Muscle of back (tissue), 13 donors: ENCODE measurements at places on chromosomes 5 and 9. TPM values are rescaled to one million over a fixed set of nuclear protein-coding genes. Genes with fewer than 3 reads are reported as not detected.
A peak's percentile ranks its signal among the peaks of the same experiment; 100 is the strongest.

DNA sequence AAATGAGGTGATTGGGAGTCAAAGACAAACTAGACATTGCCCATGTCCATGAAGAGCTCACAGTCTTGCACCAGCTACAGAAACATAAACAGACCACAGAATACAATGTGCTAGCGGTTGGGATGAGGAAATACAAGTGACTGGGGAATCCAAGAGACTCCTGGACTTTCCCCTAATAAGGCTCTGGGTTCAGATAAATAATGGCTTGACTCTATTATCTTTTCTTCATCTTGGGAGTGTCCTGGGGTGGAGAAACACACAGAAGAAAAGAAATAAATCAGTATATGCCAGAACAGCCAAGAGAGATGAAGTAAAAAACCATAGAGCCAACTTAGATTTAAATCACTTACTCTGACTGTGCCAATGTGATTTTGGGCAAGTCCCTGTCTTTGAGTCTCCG lies 227.8 kb downstream of the PAPPA start:
- no peak for DNase-seq

- no peak for DNase-seq
These were observed 26.9 kb downstream of the CNOT6 start for GRCh38 chr5:180521101-180521500.

Gene PTBP3
- polyA plus RNA-seq = 12.4 TPM

GRCh38 chr5:179164331-179165311 lies 104.4 kb downstream of the ZNF354C start:
- no peak for DNase-seq

DNA sequence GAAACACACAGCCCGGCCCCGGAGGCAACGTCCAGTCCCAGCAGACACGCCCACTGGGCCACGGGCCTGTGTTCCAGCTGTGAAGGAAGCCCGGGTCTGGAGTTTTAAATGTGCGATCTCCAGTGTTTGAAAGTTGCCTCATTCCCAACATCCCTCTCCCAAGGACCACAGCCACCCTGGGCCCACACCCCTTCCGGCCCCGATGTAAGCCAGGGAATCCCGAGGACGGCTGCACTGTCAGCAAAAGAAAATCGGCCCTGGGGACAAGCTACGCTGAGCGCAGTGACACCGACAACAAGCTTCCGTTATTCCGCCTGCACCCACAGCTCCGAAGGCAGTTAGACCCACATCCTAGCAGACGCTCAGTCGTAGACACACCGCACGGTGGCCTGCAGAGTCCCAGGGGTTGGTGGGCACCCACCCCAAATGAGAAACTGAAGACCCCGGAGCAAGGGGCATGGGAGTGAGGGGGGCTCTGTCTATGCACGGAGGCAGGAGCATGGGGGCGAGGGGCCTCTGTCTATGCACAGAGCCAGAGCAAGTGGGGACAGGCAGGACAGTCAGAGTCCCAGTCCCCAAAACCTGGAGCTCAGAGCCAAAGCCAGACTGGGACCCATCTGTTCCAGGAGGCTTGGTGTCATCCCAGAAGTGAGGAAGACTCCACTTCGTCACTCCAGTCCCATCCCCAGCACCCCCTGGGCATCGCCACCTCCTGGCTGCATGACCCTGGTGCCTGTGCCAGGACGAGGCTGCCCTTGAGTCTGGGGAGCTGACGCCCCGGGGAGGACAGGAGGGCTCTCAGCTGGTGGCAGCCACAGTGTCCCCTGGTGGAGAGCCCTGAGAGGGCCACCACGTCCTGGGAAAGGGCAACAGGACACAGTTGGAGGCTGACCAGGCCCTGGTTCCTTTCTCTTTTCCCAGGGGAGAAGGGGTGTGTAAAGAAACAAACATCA lies 23.4 kb downstream of the GLT6D1 start:
- DNase-seq = no peak

DNA sequence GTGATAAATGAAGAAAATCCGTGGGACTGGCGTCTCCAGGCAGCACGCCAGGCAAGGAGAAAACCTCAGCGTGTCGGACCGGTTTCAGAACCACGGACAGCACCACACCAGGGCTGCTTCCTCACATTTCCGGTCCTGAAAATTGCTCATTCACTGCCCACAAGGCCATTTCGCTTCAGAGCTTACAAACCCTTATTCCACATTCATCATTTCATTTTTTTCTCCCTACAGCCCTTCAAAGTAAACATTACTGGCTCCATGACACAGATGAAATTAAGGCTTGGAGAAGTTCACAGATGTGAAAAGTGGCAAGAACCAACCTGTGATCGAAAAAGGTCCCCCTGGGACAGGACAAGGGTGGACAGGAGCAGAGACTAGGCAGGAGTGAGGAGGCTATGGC lies 1.5 kb upstream of the GPRIN1 start:
- DNase-seq = peak; percentile 84

GRCh38 chr5:106759581-106759980 lies 911.2 kb downstream of the EFNA5 start:
- peak; percentile 5 for DNase-seq

GRCh38 chr5:53922508-53923498 lies 362.4 kb downstream of the NDUFS4 start:
- no peak for DNase-seq

GRCh38 chr9:135252980-135253304 lies 165.5 kb downstream of the OLFM1 start:
- DNase-seq = no peak

Gene TXNDC8
- polyA plus RNA-seq = not detected

Gene PDCD1LG2
- 1.3 TPM for polyA plus RNA-seq

Gene NTRK2
- polyA plus RNA-seq = 27.9 TPM

DNA sequence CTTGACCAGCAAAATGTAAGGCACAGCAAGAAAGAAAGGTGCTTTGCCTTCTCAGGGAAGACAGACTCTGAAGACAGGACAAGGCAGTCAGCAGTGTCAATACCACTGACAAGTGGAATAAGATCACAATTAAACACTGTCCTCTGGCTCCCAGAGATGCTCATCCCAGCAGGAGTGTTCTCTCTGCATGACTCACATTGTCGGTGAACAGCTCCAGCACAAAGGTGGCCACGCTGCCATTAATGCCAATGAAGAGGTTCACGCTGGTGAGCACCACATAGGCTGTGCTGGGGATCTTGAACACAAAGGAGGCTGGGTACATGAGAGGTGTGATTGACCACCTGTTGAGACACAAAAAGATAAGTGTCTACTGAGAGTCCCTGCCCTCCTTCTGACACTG lies 31.9 kb downstream of the NIPSNAP3B start:
- DNase-seq = no peak

- DNase-seq = no peak
These were observed 69.6 kb upstream of the NR5A1 start for GRCh38 chr9:124576751-124577150.

DNA sequence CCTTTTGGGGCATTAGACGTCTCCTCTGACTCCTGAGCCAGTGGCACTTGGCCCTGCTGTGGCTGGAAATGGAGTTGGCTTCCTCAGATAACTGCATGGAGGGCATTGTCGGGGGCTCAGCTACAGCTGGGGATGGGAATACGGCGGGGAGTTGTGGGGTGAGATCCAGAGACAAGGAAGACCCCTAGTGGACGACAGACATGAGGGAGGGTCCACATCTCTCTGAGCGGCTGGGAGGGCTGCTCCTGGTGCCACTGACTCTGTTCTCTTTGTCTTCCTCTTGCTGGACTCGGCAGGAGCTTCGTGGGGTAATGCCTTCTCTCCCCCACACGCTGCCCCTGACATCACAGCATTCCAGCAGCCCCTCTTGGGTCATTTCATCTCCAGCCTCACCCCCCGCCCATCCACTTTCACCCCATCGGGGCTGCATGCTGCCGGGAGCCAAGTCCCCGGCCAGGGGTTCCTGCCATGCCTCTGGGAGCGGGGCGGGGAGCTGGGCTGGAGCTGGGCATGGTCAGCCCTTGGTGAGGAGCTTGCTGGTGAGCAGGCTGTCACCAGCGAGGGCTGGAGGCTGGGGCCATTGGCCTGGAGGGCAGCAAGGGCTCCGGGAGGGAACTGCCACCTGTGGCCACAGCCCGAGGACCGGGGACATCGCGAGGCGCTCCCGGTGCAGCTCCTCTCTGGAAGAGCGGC lies 172.3 kb downstream of the CACNA1B start:
- DNase-seq = no peak

DNA sequence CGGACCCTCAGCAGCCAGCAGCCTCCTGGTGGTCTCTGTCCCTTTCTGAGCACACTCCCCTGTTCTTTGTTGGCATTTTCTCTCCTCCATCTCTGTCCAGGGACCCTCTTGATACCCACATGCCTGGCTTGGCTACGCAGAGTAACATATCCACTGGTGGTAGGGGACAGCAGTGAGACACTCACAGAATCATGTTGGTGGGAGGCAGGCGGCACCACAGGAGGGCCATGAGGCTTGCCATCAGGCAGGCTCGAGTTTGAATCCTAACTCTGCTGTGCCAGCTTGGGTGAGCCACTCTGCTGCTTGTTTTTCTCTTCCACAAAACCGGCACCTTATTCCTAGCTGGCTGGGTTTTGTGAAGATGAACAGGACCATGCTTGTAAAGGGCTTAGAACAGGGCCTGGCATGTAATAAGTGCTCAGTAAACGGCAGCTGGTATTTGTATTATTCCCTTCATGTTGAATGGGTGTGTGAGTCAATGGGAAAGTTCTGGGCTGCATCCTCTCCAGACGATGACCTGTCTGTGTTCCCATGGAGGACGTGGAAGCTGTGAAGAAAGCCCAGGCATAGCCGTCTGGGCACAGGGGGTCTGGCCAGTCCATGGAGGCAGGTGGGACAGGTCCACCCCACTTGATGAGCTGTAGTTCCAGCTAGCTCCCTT lies 2.3 kb downstream of the COL27A1 start:
- DNase-seq = no peak

Gene TMEM252
- polyA plus RNA-seq = 1.4 TPM

GRCh38 chr5:73654819-73655318 lies 28.9 kb downstream of the ARHGEF28 start:
- no peak for DNase-seq

Gene CDKN2B-AS1
- polyA plus RNA-seq = not detected

DNA sequence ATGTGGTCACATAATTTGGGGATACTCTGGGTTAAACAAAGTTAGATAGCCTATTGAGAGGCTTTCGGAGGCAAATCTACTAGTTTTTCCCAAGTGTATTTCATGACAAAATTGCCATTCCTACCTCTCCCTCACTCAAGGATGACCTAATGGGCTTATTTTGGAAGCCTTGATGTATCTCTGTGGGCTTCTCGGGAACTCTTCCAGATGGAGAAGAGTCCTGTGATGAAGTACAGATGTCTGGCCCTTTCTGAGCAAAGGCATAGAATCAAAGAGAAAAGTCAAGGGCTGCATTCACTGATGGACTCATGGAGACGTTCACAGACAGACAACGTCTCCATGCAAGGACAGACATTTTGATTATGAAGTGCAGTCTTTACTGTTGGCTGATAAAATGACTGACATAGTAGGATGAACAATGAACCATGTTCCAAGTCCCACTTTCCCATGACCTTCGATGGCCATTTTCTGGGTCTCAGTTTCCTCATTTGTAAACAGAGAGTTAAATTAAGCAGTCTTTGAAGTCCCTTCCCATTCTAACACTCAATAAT lies 347.2 kb upstream of the CD180 start:
- peak; percentile 56 for DNase-seq
